Right hindlimb (tissue), 1 donor: ENCODE measurements at places on chromosomes 6 and 20.
A peak's percentile ranks its signal among the peaks of the same experiment; 100 is the strongest.

- DNase-seq, result no peak
Observed at GRCh38 chr6:35173427-35174087, 32.4 kb upstream of the TCP11 start.

DNA sequence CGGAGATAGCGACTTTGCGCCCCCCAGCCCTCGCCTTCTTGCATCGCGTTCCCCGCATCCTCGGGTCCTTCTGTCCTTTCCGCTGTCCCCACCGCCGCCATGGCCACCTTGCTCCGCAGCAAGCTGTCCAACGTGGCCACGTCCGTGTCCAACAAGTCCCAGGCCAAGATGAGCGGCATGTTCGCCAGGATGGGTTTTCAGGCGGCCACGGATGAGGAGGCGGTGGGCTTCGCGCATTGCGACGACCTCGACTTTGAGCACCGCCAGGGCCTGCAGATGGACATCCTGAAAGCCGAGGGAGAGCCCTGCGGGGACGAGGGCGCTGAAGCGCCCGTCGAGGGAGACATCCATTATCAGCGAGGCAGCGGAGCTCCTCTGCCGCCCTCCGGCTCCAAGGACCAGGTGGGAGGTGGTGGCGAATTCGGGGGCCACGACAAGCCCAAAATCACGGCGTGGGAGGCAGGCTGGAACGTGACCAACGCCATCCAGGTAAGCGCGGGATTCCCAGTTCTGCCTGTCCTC, 401 bp downstream of the SLC32A1 start:
- DNase-seq, result no peak

- DNase-seq, result no peak
Observed at GRCh38 chr20:4484379-4484997, 237.2 kb upstream of the PRND start.

DNA sequence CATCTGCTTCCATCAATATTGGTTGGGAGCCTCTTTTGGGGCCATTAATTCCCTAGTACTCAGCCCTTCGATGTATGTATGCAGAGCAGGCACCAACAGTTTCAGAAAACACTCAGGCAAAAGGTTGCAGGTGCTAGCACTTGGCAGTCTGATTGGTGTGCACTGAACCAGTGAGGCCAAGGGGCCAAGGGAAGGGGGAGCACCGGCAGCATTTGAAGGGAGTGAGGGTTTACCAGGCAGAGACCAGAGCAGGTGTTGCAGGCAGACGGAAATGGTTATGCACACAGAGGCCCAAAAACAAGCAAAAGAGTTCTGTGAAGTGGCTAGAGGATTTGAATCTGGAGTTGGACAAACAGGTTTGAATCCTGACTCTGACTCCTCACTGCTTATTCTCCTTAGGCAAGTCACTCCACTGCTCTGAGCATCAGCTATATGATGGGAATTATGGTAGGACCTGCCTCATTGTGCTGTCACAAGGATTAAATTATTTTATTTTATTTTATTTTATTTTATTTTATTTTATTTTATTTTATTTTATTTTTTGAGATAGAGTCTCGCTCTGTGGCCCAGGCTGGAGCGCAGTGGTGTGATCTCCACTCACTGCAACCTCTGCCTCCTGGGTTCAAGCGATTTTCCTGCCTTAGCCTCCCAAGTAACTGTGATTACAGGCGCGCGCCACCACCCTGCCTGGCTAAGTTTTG, 58.1 kb upstream of the SHLD1 start:
- DNase-seq, result no peak

GRCh38 chr6:89313006-89313405, 2.1 kb downstream of the GABRR2 start:
- DNase-seq, result no peak

DNA sequence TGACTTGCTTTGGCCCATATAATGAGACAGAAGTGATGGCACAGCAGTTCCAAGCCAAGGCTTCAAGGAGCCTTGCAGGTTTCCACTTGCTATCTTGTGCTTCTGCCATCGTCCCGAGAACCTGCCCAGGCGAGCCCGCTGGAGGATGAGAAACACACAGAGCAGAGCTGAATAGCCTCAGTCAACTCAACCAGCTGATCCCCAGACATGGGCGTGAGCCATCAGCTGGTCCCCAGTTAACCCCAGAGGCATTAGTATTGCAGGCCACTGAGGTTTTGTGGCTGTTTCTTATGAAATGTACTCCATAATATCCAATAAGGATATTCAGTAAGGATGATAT, 81.7 kb upstream of the SHLD1 start:
- DNase-seq, result no peak

- DNase-seq, result no peak
Observed at GRCh38 chr6:71908162-71908765, 21.9 kb downstream of the RIMS1 start.

GRCh38 chr6:118770835-118771234, 119.4 kb upstream of the CEP85L start:
- DNase-seq, result no peak

- DNase-seq, result no peak
Observed at GRCh38 chr6:143675946-143676345, 1.8 kb upstream of the PHACTR2 start.

DNA sequence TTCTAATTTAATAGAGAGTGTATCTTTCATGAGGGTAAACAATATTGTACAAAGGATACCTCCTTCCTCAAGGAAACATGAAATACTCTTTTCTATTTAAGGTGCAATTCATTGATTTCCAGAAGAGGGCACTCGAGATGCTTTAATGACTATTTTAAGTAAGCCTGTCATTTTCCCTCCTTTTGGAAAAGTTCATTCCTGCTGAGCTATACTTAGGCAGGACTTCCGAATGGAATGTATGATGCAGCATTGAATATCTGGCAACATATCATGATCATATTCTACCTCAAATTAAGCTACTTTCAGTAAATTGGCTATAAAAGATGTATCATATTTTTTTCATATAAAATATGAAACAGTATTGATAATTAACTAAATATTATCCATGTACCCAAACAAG, 5.0 kb downstream of the DST start:
- no peak for DNase-seq

- DNase-seq, result no peak
Observed at GRCh38 chr6:78577585-78577984, 289.8 kb upstream of the IRAK1BP1 start.

DNA sequence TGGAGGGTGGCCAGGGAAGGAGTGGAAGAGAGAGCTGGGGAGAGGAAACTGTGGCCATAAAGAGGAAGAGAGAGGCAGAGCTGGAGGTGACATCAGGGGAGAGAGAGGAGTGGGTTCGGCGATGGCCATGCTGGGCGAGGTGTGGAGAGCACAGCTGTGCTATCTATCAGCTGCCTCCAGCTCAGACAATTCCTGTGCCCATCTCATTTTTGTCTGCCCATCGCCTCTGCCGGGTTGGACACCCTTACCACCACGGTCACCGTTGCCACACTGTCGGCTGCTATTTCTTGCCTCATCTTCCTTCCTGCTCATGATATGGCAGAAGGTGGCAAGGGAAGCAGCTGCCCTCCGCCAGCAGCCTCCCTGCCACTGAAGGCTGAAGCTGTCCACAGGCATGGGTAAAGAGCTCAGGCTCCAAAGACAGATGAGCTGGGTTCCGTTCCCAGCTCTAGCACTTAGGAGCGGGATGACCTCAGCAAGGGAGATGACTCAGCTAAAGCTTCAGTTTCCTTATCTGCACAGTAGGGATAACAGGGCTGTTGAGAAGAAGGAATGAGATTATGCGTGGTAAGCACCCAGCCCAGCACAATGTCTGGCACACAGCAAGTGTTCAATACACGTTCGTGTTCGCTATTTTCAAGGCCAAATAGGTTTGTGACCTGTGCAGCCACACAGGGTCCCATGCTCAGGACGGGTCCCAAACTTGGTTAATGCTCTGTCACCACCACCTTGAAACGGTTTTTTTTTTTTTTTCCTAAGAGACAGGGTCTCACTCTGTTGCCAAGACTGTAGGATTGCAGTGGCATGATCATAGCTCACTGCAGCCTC, 21.9 kb upstream of the TAF8 start:
- no peak for DNase-seq

- DNase-seq, result no peak
Observed at GRCh38 chr6:27678469-27678868, 205.6 kb upstream of the ZNF184 start.

- no peak for DNase-seq
Observed at GRCh38 chr6:103062136-103062535, 1668.6 kb downstream of the GRIK2 start.

GRCh38 chr20:10982692-10983091, 308.9 kb upstream of the JAG1 start:
- DNase-seq, result peak; percentile 62

DNA sequence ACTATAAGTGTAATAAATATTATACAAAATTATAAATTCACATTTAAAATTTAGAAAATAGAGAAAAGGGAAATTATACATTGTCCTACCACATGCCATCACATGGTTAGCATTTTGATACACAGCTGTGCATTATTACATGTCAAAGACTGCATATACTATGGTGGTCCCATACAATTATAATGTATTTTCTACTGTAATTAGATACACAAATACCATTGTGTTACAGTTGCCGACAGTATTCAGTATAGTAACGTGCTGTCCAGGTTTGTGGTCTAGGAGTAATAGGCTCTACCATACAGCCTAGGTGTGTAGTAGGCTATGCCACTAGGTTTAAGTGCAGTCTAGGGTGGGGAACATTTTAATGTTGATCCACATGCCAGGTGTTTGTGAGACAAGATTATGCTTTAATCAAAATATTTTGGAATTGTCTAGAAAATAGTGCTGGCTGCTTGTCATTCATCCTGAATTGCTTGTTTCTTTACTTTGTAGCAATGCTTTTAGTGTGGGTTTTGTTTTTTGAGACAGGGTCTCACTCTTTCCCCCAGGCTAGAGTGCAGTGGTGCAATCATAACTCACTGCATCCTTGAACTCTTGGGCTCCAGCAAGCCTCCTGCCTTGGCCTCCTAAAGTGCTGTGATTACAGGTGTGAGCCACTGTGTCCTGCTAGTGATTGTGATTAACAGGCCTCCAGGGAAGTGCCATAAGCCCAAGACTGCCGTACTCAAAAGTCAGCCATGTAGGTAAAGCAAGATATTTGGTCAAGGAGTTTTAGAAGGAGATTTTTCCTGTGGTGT, 39.0 kb downstream of the DSTN start:
- DNase-seq, result no peak

DNA sequence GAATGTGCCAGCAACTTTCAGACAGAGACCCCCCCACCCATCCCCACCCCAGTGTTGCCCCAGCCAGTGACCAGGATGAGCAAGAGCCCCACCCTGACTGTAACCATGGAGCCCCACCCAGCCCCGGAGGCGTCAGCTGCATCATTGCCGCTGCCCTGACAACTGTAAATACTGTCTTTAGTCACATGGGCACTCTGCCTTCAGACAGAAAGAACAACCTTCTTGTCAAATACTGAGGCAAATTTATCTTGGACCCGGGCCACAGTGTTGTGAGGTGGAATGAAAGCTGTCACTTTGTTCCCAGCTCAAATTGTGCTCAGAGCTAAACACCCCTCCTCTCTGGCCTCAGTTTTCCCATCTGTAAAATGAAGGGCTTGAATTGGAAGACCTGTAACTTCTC, 23.7 kb downstream of the MOCS3 start:
- peak; percentile 41 for DNase-seq

GRCh38 chr6:38142178-38142902, 322.8 kb downstream of the ZFAND3 start:
- no peak for DNase-seq

DNA sequence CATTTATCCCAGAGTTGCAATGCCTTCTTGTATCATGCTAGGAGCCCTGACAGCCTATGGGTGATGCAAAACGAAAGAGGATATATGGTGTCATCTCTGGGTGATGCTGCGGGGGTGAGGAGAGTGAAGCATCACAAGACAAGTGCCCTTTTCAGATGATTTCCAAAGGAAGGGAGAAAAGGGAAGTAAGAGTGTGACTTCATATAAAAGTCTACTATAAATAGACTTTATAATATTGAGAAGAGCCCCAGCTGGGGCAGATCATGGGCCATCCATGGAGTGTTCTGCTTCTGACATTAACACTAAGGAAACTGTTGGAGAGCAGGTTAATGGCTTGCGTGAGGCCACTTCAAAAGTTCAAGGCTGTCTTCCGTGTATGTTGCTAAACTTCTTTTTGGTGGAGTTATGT, 4.4 kb downstream of the CD83 start:
- DNase-seq, result no peak

DNA sequence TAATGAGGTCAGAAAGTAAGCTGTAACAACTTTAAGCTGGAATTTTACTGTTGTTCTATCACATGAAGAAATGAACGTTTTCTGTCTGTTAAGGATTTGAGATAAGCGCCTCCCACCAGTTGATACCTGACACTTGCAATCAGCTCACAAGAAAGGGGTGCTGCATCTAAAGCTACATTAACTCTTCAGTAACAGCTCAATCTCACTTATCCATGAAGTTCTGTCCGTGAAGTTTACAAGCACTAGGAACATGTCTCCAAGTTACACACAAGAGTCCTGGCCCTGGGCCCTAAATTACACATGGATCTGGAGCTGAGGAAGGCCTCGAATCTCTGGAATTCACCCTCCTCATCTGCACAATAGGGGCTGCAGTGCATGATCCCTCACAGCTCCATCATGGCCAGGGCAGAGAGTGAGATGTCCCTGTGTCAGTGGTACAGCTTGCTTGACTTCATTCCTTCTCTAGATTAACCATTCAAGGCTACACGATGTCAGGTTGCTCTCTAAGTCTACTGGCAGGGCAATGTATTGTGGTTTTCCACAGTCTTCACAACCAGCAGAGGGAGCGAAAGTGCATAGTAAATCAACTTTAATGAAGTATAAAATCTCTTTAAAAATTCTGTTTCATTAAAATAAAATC, 182.4 kb upstream of the MCHR2 start:
- peak; percentile 32 for DNase-seq

DNA sequence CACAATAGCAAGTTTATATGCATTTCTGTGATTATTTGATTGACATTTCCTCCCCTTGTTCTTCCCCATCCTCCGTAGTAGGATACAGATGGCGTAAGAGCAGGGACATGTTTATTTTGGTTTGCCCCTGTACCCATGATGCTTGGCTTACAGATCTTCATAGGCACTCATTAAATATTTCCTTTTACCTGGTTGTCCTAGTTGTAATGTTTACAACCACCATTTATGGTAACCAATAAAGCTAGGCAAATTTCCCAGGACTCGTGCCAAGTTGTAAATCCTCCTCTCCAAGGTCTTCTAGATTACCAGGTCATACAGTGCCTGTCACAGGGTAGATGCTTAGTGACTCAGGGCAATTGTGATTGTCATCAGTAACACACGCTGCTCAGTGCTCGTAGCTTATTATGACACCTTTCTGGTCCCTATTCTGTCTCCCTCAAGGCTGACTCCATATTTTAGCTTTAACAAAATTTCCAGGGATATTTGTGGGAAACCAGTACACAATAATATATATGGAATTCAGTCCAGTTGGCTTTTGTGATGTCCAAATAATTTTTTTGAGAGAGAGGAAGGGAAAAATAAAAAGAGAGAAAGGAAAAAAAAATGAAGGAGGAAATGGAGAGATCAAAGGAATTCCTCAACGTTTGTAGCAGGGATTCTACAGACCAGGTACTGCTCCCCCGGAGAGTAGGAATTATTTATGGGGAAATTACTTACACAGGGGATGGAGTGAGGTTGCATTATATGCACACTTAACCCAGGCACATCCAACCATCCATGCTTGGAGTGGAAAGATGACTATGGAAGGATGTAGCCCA, 24.6 kb downstream of the CYP24A1 start:
- DNase-seq, result no peak

- no peak for DNase-seq
Observed at GRCh38 chr6:151260205-151260604, 20.4 kb downstream of the AKAP12 start.

- DNase-seq, result no peak
Observed at GRCh38 chr20:688809-689212, 13.2 kb upstream of the SCRT2 start.

- DNase-seq, result no peak
Observed at GRCh38 chr6:155530219-155530834, 74.7 kb upstream of the NOX3 start.

- no peak for DNase-seq
Observed at GRCh38 chr20:10927936-10928840, 254.4 kb upstream of the JAG1 start.
